ENCODE measurements at places on chromosomes 7 and 10. TPM values are rescaled to one million over a fixed set of nuclear protein-coding genes. Genes with fewer than 3 reads are reported as not detected.

DNA sequence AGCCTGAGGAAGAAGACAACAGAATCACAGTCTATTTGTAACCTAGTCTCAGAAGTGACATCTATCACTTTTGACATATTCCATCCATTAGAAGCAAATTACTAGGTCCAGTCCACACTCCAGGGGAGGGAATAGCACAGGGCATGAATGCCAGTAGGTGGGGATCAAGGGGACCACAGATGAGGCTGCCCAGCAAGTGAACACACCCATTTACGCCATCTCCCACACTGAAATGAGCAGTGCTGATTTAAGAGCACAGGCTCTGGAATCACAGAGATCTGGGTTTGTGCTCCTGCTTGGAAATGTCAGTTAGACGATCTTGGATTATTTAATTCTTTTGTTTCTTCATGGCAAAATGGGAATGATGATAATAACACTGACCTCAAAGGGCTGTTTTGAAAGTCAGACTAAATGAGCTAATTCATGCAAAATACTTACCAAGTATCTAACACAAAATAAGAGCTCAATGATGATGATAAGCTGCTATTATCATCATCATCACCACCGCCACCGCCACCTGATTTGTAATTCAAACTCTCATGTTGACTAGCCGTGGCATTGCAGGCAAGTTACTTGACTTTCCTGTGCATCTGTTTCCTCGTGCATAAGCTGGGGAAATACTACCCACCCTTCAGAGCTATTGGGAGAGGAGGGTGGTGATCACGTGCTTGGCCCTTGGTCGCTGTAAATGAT, 138.9 kb upstream of the KLF14 start:
- DNase-seq, result peak; percentile 52

DNA sequence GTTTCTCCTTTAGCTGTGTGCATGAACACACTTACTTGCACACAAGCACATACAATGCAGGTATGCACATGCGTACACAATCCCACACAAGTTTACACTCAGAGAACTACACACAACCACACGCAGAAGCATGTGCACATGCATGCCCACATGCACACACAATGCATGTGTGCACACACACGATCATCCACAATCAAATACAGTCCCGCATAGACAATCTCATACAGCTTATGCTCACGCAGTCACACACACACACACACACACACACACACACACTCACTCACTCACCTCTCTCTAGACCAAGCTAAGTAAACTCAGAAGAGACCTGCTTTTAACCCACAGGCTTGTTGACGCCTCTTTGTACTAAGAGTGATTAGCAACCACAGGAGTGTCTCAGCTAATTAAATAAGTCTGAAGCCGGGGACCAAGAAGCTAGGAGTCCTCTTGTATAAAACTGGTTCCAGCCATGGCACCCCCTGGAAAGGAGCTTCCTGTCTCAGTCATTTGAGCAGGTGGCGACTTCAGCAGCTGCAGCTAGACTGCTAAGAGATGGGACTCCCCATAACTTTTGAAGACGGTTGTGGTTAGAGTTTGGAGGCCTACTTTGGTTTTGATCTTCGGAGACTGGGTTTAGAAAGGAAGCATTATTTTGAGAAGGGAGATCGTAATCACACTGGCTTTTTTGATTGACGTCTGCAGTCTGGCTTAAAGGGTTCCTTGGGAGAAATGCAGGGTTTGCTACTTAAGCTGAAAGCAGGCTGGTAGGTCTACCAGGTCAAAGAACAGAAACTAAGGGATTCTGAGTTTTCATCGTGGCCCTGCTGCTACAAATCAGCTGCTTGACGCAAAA, 82.3 kb upstream of the ADRB1 start:
- DNase-seq, result no peak

DNA sequence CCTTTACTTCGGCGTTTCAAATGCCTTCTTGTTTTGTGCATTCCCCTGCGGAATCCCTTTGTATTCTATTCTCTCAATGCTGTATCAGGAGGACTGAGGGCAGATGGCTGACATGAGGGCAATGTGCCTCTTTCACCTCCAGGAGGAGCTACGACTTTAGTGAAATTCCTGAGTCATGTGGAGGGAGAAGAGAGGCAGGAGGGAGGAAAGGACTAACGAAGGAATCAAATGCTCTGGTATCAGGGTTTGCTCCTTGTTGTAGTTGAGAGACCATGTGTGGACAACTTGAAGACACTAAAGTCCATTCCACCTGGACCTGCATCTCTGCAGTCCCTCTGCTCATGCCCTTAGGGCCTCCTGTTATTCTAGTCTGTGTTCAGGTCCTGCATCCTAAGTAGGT, 40.2 kb upstream of the PRSS58 start:
- no peak for DNase-seq

DNA sequence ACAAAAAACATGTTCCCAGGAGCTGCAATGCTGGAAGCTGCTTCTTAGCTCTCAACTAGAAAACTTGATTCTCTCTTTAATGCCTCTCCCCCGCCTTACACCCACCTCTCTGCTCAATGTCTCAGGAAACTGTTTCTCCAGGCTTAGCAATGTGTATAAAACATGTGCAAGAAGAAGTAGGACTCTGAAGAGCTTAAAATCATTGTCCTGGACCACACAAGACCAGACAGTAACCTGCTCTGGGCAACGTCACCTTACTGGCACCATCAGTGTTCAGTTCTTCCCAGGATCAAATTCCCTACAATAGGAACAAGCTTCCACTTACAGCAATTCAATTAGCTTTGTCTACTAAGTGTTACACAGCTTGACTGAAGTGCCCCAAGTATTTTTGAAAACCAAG, 104.9 kb downstream of the RAPGEF5 start:
- no peak for DNase-seq

GRCh38 chr10:133400624-133401424, 6.9 kb downstream of the MTG1 start:
- DNase-seq, result peak; percentile 21

- DNase-seq, result no peak
These were observed 7.1 kb downstream of the MICALL2 start for GRCh38 chr7:1452205-1452604.

TOMM7 gene
- total RNA-seq, result 135 TPM

NPFFR1 gene
- not detected for total RNA-seq

FOXI2 gene
- total RNA-seq, result not detected

Data from fibroblast of villous mesenchyme (primary cell).